Activated B cell treated with CpG ODN at 0.5 μM for 24 hours (primary cell): ENCODE measurements at places on chromosomes 13 and 19. TPM values are rescaled to one million over a fixed set of nuclear protein-coding genes. Genes with fewer than 3 reads are reported as not detected.

- no peak overlapping the region for H3K4me3 ChIP-seq
- no peaks in the 10 kb centered on the region for H3K27me3 ChIP-seq
- no peak overlapping the region for H3K27ac ChIP-seq
- no peaks in the 10 kb centered on the region for H3K4me1 ChIP-seq
Observed at GRCh38 chr19:28294395-28294794, 918.6 kb downstream of the UQCRFS1 start.

Gene C19orf81
- 0.69 TPM in 1 of 2 replicates, not detected in the other for total RNA-seq

DNA sequence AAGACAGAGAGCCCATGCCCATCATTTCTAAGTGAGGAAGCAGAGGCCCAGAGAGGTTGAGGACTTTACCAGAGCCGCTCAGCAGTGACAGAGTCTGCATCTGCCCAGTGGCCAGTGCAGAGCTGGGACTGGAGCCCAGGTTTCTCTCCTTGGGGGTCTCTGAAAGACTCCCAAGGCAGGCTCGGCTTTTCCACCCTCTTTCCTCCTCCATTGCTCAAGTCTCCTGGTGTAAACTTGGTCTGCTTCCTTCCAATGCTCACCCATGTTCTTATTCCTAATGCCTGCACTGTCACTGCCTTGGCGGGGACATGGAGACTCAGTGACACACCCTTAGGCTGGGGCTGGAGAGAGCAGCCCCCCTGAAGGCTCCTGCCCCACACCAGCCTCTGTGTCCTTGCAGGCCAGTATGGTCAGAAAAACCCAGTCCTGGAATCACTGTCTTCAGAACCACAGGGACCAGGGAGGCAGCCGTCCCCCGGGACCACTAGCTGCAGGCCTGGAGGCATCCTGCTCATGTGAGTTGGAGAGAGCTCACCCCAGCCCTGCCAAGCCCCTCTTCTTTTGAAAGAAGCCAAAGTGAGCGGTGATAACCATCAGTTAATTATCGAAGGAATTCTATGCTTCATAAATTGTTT lies 211.0 kb upstream of the ZNF536 start:
- H3K27me3 ChIP-seq: no peaks in the 10 kb centered on the region
- H3K4me3 ChIP-seq: no peak overlapping the region
- DNase-seq: no peak
- H3K36me3 ChIP-seq: no peaks in the 10 kb centered on the region

Gene ONECUT3
- total RNA-seq: not detected in 2 replicates

Gene SYT5
- total RNA-seq: not detected in 2 replicates

DNA sequence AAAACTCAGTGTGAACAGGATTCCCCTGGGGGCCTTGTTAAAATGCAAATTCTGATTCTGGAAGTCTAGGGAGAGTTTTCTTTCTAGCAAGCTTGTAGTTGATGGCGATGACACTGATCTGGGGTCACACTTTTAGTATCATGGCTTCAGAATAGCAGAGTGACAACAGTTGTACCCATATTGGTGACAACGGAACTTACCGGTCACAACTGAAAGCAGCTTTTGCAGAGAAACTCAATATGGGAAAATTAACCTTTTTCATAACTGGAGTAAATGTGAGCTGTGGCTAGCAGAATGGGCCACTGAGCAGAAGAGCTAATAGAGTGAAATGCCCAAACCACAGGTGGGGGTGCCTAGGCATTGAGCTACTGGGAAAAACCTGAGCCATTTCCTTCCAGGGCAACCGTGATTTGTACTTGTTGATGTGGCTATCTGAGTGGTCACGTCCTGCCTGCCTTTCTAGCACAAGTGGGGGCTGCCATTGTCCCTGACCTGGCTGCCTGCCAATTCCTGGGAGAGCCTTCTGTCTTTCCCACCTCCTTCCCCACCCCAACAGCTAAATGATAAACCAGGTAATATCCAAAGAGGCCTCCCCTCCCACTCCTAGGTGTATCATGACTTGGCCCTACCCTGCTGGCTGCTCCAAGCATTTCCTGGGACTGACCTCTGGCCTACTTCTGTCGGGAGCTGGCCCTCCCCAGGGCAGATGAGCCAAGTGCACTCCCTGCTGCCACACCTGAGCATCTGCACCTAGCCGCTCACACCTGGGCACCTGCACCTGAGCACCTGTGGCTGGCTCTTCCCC lies 1.7 kb upstream of the SLC10A2 start:
- H3K27ac ChIP-seq: no peak overlapping the region
- no peaks in the 10 kb centered on the region for H3K27me3 ChIP-seq
- peaks cover 12% of the 10 kb centered on the region for H3K4me1 ChIP-seq
- no peak for DNase-seq
- no peak overlapping the region for H3K4me3 ChIP-seq

DNA sequence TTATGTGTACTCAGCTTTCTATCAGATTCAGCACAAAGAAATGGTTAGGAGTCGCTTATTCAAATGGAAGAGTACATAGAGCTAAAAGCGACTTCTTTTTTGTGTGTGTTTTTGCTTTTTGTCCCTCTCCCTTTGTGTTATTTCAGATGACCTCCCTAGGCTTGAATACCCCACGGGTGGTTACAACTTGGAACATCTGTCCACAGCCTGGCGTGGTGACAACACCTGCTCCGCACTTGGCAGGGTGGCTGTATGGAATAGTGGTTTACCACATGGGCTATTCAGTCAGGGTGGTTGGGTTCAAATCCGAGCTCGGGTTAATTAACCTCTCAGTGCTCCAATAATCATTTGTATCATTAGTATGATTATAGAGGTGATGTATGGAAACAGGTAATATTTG lies 151.6 kb upstream of the FREM2 start:
- H3K27me3 ChIP-seq: no peaks in the 10 kb centered on the region
- no peaks in the 10 kb centered on the region for H3K36me3 ChIP-seq
- no peak for DNase-seq
- H3K4me3 ChIP-seq: no peak overlapping the region
- no peak overlapping the region for H3K27ac ChIP-seq
- H3K4me1 ChIP-seq: no peaks in the 10 kb centered on the region

DNA sequence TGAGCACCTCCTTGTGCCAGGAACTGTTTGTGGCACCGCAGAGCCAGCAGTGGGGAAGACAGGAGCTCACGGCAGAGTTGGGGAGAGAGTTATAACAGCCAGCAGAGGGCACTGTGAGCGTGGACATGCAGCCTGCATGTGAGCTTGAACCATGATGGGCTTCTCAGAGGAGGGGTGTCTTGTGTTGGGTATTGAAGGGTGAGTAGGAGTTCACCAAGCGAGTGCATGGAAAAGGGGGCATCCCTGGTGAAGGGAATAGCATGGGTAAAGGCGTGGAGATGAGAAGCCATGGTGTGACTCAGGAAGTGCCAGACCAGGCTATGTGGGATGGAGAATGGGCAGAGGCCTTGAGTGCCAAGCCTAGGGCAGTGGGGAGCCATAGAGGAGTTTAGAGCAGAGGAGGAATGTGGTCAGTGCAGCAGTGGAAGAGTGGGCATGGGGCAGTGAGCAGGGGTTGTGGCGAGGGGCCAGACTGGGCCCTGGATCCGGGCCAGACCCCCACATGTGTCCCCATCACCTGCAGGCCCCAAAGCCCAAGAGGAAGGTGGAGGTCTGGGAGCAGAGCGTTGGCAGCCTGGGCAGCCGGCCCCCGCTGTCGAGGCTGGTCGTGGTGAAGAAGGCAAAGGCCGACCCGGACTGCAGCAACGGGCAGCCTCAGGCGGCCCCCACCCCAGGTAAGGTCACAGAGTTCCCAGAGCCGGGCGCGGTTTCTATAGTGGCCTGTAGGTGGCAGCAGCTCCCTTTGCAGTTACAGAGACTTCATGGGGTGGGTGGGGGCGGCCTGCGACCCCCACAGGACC lies 11.8 kb upstream of the SHD start:
- no peaks in the 10 kb centered on the region for H3K27me3 ChIP-seq
- H3K36me3 ChIP-seq: peaks cover 76% of the 10 kb centered on the region
- H3K27ac ChIP-seq: no peak overlapping the region
- H3K4me1 ChIP-seq: peaks cover 15% of the 10 kb centered on the region
- peak; percentile 55 for DNase-seq

Gene ZNF579
- 10.3 and 10.9 TPM in 2 replicates for total RNA-seq

DNA sequence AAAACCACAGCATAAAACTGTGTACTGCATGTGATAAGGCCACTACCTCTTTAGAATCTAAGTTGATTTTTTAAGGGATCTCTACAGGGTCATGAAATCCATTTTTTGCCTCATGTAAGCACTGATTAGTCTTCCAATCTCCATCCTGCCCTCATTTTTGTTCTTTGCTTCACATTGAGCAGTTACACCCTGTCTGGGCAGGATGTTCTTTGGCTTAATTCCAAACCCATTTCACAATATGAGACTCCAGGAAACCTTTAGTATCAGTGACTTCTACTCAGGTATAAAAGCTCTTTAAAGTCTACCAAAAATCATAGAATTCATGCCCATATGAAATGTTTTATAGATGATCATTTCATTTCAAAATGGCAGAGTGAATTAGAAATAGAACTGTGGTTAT lies 592.6 kb downstream of the TBC1D4 start:
- no peak overlapping the region for H3K27ac ChIP-seq
- H3K36me3 ChIP-seq: no peaks in the 10 kb centered on the region
- no peak overlapping the region for H3K4me3 ChIP-seq
- H3K27me3 ChIP-seq: no peaks in the 10 kb centered on the region

- H3K4me3 ChIP-seq: no peak overlapping the region
- no peak for DNase-seq
- peaks cover 15% of the 10 kb centered on the region for H3K4me1 ChIP-seq
- no peaks in the 10 kb centered on the region for H3K27me3 ChIP-seq
Observed at GRCh38 chr19:34213283-34213682, 41.0 kb downstream of the LSM14A start.

- no peaks in the 10 kb centered on the region for H3K36me3 ChIP-seq
- no peaks in the 10 kb centered on the region for H3K4me1 ChIP-seq
- H3K27ac ChIP-seq: no peak overlapping the region
- peaks cover 6% of the 10 kb centered on the region for H3K27me3 ChIP-seq
- H3K4me3 ChIP-seq: no peak overlapping the region
Observed at GRCh38 chr13:76677043-76677442, 209.2 kb downstream of the KCTD12 start.

- H3K27me3 ChIP-seq: no peaks in the 10 kb centered on the region
- peak; percentile 61 for DNase-seq
- peaks cover 11% of the 10 kb centered on the region for H3K36me3 ChIP-seq
- H3K27ac ChIP-seq: peak overlapping the region; percentile 91
- H3K4me1 ChIP-seq: peaks cover 68% of the 10 kb centered on the region
- H3K4me3 ChIP-seq: peak overlapping the region; percentile 82
Observed at GRCh38 chr13:114065141-114065925, 67.1 kb downstream of the RASA3 start.
